ENCODE measurements at places on chromosomes 16 and 17. TPM values are rescaled to one million over a fixed set of nuclear protein-coding genes. Genes with fewer than 3 reads are reported as not detected.

DNA sequence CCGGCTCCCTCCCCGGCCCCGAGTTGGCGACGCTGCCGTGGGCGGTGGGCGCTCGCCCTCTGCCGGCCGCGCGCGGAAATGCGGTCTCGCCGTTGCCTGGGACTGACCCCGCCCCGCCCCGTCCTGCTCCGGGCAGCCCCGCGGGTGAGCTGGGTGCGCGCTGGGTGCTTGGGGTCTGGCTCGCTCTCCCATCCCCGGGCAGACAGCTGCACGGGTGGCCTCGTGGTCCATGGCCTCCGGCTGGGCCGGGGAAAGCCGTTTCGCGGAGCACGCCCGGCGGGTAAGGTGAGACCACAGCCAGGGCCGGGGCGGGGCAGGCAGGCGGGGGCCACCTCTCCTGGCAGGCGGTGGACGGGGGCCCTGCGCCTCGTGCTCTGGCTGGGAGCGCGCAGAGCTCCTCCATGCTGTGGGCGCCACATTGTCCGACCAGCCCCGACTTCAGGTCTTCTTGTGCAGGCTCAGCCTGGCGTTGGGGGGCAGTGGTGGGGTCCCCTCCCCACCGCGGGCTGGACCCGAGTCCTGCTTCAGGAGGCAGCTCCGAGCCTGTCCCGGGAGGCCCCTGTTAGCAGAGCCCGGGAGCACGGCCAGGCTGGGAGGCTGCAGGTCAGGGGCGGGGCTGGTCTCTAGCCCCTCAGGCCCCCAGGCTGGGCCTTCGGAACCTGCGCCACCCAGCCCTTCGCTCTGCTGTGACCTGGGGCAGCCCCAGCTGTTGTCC lies 7.0 kb upstream of the C1QTNF8 start:
- peak; percentile 78 for DNase-seq

GRCh38 chr17:69558796-69559195 lies 144.3 kb downstream of the MAP2K6 start:
- no peak for DNase-seq

The MMP15 gene
- total RNA-seq = 57.9 TPM

GRCh38 chr16:68366062-68366461 lies 55.2 kb downstream of the PRMT7 start:
- peak; percentile 42 for DNase-seq

GRCh38 chr16:86953631-86954391 lies 363.4 kb downstream of the C16orf95 start:
- no peak for DNase-seq

DNA sequence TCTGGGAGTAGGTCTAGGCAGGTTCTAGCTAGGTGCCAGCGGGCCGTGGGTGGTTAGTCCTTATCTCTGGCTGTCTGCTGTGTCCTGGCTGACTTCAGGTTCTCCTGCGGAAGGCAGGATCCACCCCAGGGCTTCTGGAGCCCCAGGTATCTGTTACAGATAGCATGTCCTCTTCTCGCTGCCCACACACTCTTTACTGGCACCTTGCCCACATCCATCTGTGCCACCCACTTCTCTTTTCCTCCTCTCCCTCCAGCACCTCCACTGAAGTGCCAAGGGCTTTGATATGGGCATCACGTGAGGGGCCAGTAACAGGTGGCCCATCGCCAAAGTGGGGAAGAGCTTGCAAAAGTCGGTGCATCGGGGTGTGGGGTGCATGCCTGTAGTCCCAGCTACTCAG lies 4.6 kb upstream of the MPP2 start:
- no peak for DNase-seq

- no peak for DNase-seq
Observed at GRCh38 chr17:62076864-62077788, 12.0 kb upstream of the MED13 start.

DNA sequence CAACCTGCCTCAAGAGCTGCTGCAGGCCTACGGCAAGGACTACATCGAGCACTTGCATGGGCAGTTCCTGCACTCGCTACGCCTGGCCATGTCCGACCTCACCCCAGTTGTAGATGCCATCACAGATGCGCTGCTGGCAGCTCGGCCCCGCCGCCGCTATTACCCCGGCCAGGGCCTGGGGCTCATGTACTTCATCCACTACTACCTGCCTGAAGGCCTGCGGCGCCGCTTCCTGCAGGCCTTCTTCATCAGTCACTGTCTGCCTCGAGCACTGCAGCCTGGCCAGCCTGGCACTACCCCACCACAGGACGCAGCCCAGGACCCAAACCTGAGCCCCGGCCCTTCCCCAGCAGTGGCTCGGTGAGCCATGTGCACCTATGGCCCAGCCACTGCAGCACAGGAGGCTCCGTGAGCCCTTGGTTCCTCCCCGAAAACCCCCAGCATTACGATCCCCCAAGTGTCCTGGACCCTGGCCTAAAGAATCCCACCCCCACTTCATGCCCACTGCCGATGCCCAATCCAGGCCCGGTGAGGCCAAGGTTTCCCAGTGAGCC lies 5.8 kb downstream of the HSD11B2 start:
- no peak for DNase-seq

- peak; percentile 77 for DNase-seq
Observed at GRCh38 chr16:69105501-69106361, at the start of gene HAS3. Gene HAS3, plus strand, starts transcription at chr16:69105653. Its CDS starts 3,743 bp downstream, at chr16:69109396.

The CEP295NL gene
- total RNA-seq = 1.4 TPM

DNA sequence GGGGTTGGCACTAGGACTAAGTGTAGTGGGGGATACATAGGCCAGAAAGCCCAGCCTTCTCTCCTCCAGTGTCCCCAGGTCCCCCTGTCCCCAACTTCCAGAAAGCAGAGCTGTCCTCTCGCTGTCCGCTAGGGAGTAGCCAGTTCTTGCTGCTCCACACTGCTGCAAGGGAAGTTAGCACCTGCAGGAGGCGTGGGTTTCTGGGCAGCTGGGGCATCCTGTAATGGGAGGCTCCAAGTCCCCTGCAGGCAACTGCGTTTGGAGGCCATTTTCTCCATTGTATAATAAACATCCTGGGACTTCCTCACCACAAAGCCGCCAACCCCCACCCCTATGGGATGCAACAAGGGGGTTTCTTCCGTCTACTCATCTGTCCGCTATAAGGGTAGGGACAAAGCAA lies 1.7 kb downstream of the RPRML start:
- no peak for DNase-seq

DNA sequence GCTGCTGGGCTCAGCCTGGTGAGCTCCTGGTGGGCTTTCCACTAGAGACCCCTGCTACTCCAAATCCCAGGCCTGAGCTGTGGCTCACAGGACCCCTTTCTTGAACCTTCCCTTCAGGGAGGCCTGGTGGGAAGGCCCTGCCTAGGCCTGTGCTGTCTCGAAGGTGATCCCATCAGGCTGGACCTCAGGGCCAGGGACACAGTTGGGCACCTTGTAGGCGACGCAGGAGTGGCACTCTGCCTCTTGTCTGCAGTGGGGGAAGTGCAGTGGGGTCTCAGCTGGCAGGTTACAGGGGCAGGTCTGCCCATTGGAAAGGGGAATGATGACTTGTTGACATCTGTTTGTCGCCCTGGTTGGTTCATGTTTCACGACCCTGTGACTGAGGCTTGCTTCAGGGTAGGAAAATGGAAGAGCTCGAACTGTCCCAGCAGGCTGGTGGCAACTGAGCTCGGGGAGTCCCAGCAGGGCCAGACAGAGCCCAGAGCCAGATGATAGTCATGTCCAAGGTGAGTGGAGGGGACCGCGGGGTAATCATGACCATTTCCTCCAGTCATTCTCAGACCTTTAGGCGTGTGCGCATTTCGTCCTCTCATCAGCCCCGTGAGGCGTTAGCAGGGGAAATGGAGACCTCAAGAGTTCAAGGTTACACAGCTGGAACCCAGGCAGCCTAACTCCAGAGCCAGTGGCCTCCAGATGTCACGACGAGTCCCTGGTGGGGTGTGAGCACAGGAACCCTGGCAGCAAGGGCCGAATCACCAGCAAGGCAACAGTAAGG lies 11.3 kb downstream of the CMIP start:
- DNase-seq = no peak

DNA sequence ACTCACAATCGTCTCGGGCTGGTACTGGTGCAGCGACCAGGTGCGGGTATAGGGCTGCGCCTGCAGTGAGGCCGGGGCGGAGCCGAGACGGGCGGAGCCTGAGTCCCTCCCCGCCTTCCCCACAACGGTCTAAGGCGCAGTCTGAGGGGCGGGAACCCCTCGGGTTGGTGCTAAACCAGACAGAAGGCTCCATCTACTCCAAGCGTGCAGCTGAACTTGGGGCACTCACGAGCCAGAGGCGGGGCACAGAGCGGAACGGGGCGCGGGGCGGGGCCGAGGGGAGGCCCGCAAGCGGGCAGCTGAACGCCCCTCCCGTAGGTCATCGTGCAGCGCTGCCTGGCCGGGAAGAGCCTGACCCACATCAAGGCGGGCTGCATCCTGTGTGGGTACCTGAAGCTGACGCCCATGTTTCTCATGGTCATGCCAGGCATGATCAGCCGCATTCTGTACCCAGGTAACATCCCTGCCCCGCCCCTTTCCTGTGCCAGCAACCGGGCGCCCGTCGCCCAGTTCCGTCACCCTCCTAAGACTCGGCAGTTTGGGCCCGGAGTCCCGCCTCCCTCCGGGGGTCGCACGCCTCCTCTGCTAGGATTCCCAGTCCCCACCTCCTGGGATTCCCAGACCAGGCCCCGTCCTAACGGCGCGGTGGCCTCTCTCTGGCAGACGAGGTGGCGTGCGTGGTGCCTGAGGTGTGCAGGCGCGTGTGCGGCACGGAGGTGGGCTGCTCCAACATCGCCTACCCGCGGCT lies 5.0 kb downstream of the SLC5A2 start:
- peak; percentile 87 for DNase-seq

GRCh38 chr16:23146877-23147601 lies 2.2 kb downstream of the USP31 start:
- no peak for DNase-seq

DNA sequence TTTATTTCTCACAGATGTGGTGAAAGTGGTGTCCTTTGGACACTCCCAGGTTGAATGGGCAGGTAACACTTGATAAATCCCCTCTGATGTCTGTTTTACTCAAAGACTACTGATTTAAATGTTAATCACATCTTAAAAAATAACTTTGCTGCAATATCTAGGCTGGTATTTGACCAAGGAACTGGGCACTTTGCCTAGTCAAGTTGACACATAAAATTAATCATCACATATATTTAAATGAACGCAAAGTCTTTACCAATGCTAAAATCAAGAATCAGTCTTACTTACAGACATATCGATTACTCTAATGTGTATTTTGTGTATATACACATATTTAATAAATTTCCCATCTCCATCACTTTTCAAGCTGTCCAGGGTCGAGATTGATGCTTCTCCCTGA lies 7.0 kb downstream of the MT2A start:
- no peak for DNase-seq

DNA sequence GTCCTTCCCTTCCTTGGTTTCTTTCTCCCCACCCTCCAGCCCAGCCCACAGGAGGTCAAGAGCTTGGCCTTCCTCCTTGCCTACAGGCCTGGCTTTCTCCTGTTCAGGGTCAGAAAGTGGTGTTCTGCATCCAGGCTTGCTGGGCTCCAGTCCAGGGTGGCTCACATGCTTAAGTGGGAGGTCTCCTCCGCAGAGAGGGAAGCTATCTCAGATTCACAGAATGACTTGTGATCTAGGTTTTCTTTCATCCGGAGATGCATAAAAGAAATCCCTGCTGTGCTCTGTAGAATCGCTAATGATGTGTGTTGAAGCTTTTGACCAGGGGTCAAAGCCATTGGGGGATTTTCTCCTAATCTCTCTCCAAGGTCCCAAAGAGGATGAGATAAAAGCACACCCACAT lies 382.3 kb upstream of the EEF2KMT start:
- no peak for DNase-seq

The WNT3 gene
- 0.29 TPM for total RNA-seq

The FBRS gene
- 85.8 TPM for total RNA-seq

DNA sequence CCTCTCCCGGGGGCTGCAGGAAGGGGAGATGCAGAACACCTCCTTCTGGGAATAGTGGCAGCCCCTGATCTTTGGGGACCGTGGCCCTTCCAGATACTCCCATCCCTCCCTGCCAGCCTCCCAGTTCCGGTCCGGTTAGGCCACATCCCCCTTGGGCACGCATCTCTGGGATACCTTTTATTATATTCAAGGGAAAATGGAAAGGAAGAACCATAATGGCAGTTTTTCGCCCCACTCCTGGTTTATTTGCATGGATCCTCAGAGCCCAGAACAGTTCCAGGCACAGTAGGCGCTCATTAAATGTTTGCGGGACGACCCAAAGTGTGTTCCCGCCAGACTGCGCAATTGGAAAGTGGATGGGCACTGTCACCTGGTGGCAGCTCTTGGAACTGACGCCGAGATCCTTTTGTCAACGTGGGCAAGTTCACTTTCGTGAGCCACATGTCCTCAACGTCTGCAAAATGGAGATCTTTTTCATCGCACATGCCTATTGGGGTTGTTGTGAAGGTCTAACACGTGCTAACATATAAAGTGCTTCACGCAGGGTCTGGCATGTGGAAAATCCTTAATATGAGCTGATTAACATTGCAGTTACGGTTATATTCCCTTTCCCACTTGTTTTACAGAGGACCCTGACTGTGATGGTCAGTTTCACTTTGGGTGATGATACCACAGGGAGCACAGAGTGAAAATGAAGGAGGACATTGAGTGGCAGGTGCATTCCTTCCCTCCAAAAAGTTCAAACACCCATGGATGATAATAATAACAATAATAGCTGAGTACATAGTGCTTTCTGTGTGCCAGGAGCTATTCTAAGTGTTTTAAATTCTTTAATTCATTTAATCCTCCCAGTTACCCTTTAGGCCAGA lies 1.7 kb upstream of the GPRC5B start:
- peak; percentile 89 for DNase-seq

GRCh38 chr17:67157732-67158639 lies 87.0 kb downstream of the HELZ start:
- DNase-seq = no peak

DNA sequence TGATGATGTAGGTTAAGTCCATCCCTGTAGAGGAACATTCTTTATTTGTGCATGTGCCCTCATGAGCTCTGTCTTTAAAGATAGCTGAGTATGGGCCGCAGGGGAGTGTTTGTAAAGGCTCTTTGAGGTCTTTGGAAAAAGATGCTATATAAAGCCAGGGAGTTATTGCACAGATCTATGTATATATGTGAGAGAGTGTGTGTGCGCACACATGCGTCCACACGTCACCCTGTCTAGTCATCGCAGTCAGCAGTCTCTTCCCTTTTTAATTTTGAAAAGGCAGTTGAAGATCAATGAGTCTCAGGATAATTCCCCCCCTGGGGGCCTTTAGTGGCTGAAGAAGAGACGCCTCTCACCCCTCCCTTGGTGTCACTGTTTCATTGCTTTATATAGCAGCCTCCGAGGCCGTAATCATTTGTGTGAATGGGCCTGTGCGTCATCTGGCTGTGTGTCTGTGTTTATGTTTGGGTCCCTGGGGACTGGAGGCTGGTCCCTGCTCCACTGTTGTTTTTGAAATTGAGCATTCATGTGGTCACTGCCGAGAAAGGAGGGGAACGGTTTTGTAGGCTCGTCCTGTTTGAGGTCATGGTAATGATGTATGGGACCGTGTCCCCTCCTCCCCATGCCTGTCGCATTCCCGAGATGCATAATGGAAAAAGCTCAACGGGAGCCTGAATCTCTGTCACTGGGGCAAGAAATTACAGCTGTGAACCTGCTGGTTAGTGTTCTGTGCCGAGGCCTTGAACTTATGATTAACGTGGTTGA lies 143.9 kb downstream of the SNX29 start:
- no peak for DNase-seq
